Jurkat, Clone E6-1 (cell line): ENCODE measurements at places on chromosomes 1 and 21.

- DNase-seq: no peak
Measured at GRCh38 chr21:32456497-32456918, 44.0 kb downstream of the EVA1C start.

GRCh38 chr1:172723251-172723650 lies 64.3 kb downstream of the FASLG start:
- no peak for DNase-seq

DNA sequence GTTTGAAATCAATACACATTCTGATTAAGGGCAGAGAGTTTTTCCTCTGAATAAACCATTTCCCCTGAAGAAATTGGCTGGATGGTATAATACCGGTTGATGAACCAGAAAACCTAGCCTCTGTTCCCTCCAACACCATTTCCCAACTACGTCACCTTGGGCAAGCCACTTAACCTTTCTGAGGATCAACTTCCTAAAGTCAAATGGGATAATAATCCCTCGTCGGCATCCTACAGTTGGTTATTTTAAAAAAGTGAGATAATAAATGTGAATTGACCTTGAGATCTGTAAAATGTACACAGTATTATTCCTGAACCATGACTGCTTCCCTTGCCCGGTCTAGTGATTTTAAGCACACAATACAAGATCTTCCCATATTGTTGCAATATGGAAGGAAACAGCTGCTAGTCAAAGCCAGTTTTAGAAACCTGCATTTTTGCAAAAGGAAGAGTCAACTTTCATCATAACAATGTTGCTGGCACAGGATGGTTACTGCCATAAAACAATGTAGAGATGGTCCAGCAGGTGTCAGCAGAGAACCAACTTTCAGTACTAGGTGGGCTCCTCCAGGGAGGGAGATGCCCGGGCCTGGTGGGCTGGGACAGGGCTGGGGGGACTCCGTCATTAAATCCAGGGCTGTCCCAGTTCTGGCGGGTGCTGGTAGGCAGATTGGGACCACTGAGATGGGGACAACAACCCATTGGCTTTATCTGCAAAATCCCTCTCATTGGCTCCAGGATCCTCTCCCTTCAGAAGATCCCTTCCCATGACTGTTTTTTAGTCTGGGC lies 5.2 kb upstream of the HLX start:
- peak; percentile 16 for DNase-seq

DNA sequence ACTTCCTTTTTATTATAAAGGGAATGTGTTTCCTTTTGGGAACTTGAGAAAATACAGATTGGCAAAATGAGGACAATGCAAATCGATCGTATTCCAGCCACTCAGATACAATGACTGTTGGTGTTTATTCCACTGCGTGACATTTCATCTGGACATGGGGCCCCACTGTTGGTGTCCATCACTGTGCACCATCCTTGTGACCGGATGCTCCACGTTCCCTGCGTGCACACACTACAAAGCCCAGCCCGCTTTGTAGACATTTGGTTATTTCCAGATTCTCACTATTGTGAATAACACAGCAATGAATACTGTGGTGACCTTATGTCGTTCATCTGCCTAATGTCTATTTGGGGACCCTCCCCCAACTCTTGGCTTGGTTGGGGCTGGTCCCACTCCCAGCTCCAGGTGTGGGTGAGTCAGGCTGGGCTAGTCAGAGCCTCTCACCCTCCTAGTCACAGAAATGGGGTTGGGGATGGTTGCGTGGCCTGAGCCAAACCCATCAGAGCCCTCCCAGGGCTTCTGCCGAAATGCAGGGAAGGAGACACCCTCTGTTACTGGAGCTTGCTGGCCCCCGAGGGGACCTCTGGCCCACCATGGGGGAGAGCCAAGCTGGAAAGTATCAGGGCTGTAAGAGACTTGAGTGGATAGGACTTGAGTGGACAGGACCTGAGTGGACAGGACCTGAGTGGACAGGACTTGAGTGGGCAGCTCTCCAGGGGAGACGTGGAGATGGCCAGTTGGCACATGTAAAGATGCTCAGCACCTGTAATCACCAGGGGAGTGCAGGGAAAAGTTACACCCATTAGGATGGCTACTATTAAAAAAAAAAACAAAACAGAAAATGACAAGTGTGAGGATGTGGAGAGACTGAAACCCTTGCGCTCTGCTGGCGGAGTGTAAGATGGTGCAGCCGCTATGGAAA lies 57.1 kb upstream of the ADARB1 start:
- no peak for DNase-seq

DNA sequence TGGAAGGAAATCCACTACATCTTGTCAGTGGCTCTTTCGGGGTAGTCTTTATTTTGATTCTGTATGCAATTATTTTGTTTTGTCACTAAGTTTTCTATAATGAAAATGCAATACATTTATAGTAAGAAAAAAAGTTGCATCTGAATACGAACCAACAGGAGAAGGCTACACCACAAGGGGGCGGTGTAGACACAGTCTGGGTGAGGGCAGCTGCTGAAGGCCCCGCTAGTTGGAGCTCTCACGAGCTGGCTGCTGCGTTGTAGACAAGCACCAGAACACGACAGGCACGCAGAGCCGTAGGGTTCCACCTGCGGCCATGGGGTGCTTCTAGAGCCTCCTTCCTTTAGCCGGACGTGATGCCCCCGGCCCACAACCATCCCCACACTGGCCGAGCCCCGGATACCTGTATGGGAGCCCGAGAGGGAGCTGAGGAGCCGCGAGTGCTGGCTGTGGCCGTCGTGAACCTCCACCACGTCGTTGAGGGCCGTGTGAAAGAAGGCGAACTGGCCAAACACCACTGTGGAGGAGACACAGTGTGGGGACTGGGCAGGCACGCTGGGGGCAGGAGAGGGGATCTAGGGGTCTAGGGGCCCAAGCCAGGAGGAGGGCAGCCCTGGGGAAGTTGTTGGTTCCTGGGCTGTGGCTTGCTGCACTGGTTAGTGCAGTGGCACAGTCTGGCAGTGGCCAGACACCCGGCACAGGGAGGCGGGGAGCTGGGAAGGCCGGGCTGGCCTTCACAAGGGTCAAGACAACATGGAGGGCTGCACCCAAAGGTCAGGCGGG lies 160.8 kb downstream of the ZSCAN20 start:
- peak; percentile 81 for DNase-seq

DNA sequence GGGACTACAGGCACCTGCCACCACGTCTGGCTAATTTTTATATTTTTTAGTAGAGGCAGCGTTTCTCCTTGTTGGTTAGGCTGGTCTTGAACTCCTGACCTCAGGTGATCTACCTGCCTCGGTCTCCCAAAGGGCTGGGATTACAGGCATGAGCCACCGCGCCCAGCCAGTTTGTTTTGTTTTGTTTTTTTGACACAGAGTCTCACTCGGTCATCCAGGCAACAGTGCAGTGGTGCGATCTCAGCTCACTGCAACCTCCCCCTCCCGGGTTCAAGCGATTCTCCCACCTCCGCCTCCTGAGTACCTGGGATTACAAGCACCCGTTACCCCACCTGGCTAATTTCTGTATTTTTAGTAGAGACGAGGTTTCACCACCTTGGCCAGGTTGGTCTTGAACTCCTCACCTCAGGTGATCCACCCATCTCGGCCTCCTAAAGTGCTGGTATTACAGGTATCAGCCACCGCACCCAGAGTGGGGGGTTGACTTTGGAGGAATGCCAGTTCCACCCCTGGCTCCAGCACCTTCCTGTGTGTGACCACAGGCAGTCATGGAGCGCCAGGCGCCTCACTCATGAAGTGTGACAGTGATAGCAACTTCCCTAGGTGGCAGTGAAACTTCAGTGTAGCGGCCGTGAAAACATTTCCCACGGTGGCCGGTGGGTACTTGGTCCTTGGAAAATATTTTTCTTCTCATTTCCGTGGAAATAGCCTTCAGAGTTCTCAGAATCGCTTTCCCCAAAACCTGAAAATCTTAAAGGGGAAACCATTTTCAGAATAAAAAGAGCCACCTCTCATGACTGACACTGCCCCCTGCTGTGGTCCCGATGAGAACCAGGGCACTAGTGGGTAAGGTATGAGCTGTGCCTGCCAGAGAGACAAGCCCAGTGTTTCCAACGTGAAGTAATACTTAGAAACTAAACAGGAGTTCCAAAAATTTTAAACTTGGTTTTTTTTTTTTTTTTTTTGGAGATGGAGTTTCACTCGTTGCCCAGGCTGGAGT lies 48.6 kb downstream of the WDR4 start:
- no peak for DNase-seq

DNA sequence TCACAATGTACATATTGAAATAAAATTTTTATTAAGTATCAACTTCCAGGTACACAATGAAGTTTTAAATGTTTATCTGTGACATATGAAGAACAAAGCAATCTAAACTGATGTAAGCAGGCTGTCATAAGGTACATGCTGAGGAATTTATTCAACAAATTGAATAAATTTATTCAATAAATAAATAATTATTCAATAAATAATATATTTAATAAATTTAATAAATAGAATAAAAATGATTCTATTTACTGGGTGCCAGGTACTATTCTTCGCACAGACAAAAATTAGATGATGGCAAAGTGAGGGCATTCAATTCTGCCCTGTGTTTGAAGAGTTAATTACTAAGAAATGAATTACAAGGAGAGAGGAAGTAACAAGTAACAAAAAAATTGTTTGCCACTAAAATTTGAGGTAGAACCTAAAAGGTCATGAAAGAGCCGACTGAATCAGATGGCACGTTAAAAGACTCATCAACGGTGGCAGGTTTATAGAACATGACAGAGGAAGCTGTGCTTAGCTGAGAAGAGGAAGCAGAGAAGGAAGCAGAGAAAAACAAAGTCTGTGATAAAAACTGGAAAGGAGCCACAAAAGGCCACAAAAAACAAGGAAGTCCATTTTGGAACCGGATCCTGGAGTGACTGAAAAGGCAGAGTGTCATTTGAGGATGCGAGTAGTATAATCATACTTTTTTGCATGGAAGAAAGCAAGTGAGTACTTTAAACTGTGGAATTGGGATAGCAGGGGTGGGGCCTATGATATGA lies 2.2 kb upstream of the USP24 start:
- DNase-seq: peak; percentile 57

- no peak for DNase-seq
Measured at GRCh38 chr1:212946872-212947271, 3.5 kb upstream of the VASH2 start.

GRCh38 chr1:156434989-156435544 lies 65.5 kb downstream of the MEF2D start:
- DNase-seq: no peak

- DNase-seq: no peak
Measured at GRCh38 chr1:240100371-240100934, 8.8 kb downstream of the FMN2 start.

- no peak for DNase-seq
Measured at GRCh38 chr1:3924825-3925220, 24.8 kb upstream of the C1orf174 start.

- DNase-seq: no peak
Measured at GRCh38 chr21:19830446-19830845, 1167.8 kb upstream of the NCAM2 start.

GRCh38 chr21:33940164-33940880 lies 24.7 kb upstream of the ATP5PO start:
- no peak for DNase-seq

GRCh38 chr21:18118566-18118965 lies 126.1 kb upstream of the CHODL start:
- no peak for DNase-seq

- no peak for DNase-seq
Measured at GRCh38 chr1:156641761-156642264, at the start of gene BCAN. Gene BCAN, plus strand, starts transcription at chr1:156642117. Its CDS starts 3,938 bp downstream, at chr1:156646055.

- no peak for DNase-seq
Measured at GRCh38 chr1:99748419-99748818, 18.0 kb downstream of the FRRS1 start.

DNA sequence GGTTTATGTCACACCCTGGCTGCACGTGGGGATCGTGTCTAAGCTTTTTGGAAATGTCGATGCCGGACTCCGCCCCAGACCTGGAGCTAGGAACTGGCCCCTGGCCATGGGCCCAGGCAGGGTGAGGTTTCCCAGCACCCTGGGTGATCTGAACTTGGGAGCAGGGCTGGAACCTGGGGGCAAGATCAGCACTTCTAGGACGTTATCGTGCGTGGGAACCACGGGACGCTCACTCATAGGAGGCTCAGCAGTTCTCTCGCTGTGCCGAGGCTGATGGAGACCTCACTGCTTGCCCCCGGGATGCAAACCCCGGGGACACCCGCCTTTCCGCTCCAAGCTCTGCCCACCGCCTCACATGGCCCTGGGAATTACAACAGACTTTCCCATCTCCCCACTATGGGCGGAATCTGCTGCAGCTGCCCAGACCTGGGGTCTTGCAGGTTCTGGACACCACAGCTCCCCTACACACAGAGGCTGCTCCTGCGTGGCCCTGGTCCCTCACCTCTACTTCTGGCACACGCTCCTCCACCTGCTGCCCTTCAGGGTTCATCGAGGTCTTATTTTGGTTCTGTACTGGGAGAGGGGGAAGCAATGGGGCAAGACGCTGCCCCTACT lies 35.9 kb downstream of the COL18A1 start:
- DNase-seq: no peak

DNA sequence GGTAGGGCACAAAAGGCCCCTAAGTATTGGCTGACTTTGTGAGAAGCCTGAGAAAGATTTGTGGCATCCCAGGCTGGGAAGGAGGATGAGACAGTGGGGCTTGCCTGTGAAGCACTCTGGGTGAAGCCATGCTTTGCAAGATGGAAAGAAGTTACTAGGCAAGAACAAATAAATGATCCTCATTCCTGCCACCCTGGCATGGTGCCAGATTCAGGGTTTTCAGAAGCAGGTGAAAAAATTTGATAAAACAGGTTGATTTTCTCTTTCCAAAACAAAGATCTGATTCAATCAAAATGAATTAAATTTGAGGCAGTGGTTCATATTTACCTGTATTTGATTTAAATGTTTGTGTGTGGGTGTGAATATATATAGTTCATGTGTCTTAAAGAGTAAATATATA lies 386.9 kb upstream of the PROX1 start:
- no peak for DNase-seq

- no peak for DNase-seq
Measured at GRCh38 chr21:16420031-16420724, 690.4 kb downstream of the USP25 start.

- no peak for DNase-seq
Measured at GRCh38 chr1:229046251-229046853, 224.6 kb upstream of the RAB4A start.

GRCh38 chr1:3322450-3323020 lies 131.9 kb upstream of the ARHGEF16 start:
- DNase-seq: no peak

GRCh38 chr1:220818421-220819173 lies 31.9 kb downstream of the MTARC1 start:
- DNase-seq: no peak

DNA sequence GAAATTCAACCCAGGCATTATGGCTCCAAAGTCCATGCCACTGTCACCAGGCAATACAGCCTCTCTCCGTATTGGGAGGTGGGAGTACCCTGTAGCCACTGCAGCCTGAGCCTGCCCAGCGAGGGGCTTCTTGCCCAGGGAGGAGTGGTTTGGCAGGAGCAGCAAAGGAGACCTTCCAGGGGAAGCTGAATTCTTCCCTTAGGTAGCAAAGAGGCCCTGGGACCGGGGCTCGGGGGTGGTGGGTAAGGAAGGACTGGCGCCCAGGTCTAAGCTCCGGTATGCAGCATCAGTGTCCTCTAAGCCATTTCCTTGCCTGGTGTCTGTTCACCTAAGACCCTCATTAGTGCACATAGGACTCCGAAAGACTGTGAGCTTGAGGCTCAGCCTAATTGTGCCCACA lies 17.0 kb downstream of the TNNT2 start:
- no peak for DNase-seq

GRCh38 chr1:17674726-17675500 lies 80.2 kb upstream of the ACTL8 start:
- DNase-seq: no peak

GRCh38 chr1:185108321-185108720 lies 48.4 kb downstream of the TRMT1L start:
- DNase-seq: no peak
